ENCODE measurements at places on chromosomes 11 and 22. TPM values are rescaled to one million over a fixed set of nuclear protein-coding genes. Genes with fewer than 3 reads are reported as not detected.

LPXN gene
- total RNA-seq: 3.5 TPM

DNA sequence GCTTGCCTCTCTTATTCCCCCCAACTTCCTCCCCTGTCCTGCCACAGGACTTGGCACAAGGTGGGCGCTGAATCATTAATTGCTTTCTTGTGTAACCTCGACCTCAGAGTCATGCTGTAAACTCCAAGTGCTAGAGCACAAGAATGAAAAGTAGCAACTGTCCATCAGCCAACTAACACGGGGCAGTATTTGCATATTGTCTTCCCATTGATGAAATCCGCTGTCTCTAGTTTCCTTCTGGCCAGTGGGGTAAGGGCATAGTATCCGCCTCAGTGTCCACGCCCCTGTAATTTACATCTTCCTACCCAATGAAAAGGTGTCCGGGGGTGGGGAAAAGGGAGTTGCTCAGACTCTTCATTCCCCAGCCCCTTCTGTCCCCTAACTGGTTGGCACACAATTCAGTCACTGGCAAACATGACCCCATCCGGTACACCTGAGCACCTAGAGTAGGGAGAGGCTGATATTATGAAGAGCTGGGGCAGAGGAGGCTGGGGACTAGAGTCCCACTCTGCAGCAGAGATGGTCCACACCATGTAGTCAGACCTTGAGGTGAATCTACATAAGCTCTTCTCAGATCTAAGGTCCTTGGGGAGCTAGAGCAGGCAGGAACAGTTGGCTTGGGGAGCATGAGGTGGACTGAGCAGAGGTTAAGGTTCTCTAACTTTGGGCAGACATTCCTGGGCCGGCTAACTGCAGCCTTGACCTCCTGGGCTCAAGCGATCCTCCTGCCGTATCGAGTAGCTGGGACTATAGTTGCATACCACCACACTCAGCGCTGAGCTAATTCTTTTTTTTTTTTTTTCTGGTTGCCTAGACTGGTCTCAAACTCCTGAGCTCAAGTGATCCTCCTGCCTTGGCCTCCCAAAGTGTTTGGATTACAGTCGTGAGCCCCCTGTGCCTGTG, 6.8 kb upstream of the GGA1 start:
- peak; percentile 78 for DNase-seq

- DNase-seq: no peak
These were observed 11.4 kb downstream of the UCP2 start for GRCh38 chr11:73971175-73971719.

DNA sequence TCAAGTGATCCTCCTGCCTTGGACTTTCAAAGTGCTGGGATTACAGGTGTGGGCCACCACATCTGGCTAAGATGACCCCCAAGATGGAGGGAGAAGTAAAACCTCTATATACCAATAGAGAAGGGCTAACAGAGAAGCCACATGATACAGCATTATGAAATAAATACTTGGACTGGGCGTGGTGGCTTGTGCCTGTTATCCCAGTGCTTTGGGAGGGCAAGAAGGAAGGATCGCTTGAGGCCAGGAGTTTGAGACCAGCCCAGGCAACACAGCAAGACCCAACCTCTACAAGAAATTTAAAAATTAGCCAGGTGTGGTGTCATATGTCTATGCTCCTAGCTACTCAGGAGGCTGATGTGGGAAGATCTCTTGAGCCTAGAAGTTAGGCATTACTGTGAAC, 61.7 kb downstream of the RAB30 start:
- DNase-seq: no peak

GRCh38 chr11:29093416-29094120, 923.3 kb downstream of the KCNA4 start:
- DNase-seq: no peak

- no peak for DNase-seq
These were observed 1.3 kb upstream of the NADSYN1 start for GRCh38 chr11:71451596-71452198.

DEUP1 gene
- total RNA-seq: not detected

- peak; percentile 41 for DNase-seq
These were observed 255.6 kb upstream of the CADM1 start for GRCh38 chr11:115759622-115760460.

DNA sequence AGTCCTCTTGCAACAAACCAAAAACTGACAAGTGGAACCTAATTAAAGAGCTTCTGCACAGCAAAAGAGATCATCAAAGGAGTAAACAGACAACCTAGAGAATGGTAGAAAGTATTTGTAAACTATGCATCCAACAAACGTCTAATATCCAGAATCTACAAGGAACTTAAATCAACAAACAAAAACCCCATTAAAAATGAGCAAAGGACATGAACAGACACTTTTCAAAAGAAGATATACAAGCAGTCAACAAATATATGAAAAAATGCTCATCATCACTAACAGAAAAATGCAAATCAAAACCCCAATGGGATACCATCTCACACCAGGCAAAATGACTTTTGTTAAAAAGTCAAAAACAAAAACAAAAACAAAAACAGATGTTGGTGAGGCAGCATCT, 33.7 kb downstream of the ZNF214 start:
- no peak for DNase-seq

TIRAP gene
- 2.6 TPM for total RNA-seq

DNA sequence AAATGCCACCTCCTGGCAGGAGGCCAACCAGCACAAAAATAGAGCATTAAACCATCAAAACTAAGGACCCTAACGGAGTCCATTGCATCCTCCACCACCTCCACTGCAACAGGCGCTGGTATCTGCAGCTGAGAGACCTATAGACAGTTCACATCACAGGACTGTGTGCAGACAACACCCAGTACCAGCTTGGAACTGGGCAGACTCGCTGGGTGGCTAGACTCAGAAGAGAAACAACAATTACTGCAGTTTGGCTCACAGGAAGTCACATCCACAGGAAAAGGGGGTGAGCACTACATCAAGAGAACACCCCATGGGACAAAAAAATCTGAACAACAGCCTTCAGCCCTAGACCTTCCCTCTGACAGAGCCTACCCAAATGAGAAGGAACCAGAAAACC, 11.6 kb upstream of the TMEM45B start:
- no peak for DNase-seq

- DNase-seq: no peak
These were observed 134.7 kb downstream of the HIPK3 start for GRCh38 chr11:33391893-33392251.

- no peak for DNase-seq
These were observed 11.0 kb upstream of the GRAMD4 start for GRCh38 chr22:46609175-46609690.

- DNase-seq: no peak
These were observed 933.2 kb upstream of the CHORDC1 start for GRCh38 chr11:91156041-91156440.

SPON1 gene
- not detected for total RNA-seq

SMIM38 gene
- not detected for total RNA-seq

DNA sequence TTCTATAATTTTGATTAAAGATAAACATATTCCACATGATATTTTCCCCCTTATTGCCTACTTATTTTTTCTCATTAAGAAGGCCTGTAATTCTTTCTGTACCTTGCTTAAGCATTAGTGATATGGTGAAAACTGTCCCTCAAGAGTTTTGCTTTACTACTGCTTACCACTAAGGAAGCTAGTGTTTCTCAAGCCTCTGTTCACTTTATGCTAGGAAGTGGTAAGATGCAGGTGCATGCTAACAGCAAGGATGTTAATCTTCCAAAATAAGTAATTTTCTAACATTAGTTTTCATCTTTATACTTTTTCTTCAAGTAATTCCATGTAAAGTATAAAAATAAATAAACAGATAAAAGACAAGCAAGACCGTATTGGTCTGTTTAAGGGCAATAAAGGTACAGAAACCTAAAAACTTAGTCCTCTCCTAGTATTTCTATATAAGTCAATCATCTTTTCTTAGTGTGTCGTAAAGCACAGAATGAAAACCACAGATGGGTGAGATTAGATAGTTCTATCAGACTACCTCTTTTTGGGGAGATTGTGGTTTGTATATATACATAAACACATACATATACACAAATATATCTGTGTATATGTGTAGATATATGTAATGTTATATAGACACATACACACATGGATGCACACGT, 731.0 kb upstream of the CNTN5 start:
- DNase-seq: no peak

DNA sequence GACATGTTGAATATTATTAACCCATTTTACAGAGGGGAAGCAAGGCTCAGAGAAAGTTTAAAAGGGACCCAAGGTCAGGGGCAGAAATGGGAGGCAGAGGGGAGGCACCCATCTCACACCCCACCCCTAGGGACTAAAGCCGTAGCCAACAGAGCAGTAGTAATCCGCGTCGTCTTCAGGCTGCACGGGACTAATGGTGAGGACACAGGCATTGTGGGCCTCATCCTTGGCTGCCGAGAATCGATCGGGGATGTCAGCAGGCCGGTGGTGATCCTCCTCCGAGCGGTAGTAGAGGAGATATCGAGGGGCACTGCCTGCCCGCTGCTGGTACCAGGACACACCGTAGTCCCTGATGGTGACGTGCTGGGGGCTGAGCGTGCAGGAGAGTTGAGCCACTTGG, 1.5 kb downstream of the VPREB3 start:
- no peak for DNase-seq
